AML-193 (cell line): ENCODE measurements at places on chromosomes 7 and 10.

- no peak for DNase-seq
Measured at GRCh38 chr7:151968357-151968756, 12.1 kb downstream of the GALNTL5 start.

GRCh38 chr10:665579-666091, 23.8 kb downstream of the DIP2C start:
- DNase-seq: no peak

DNA sequence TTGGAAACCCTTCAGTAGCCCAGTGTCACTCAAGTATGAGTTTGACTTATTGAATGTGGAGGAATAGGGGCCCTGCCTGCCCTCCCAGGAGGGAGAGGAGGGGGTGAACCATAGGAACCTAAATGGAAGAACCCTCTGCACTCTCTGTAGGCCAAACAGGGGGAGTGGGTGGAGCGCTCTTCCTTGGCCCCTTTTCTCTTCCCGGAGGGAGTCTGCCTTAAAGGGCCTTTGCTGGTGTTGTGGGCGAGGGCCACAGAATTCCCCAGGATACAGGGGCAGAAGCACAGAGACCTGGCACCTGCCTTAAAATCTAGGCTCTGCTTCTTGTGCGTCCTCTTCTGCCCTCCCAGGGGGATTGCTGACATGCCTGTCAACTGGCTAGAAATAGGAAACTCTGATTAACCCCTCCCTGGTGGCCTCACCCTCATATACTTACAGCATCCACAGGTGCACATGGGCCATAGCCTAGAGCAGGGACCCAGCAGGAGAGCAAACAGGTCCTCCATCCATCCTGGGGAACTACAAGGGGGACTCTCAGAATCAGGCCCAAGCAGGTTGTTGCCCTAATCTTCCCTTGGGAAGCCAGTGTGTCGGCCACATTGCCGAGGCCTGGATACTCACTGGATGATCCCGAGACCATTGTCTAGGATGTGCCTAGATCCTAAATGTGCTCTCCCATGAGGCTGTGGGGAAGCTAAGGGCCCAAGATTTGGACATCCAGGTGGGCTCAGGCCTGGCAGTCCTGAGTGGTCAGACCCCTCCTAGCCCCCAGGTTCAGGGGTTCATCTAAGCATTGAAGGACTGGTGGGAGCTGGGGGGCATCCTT, 3.4 kb downstream of the TRIM8 start:
- no peak for DNase-seq

DNA sequence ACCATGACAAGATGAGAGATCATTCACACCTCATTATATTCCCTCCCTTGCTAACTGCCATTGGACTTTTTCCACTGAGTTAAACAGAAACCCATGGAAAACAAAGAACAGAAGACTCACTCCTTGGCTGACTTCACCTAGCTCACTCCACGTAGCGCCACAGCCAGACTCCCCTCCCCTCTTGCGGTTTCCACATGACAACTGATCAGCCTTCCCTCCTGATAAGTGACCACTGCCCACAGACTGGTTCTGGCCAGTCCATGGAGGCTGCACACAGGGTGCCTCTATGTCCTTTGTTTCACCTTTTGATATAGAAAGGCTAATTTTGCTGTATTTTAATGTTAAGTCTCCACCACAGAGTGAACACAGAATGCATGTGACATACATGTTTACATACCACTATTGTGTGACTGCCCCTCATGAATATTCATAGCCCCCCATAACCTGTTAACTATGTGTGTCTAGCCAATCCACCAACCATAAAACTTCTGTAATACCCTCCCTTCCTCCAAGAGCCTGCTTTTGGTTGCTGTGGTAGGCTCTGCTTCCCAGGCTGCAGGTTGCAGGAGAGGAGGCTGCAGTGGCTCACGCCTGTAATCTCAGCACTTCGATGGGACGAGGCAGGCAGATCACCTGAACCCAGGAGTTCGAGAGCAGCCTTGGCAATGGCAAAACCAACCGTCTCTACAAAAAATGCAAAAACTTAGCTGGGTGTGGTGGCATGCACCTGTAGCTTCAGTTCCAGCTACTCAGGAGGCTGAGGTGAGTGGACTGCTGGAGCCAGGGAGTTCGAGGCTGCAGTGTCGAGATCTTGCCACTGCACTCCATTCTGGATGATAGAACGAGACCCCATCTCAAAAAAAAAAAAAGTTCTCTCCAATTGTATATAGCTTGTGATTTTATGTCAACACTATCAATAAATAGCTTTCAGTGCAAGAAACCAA, 10.0 kb upstream of the IFIT5 start:
- DNase-seq: no peak

DNA sequence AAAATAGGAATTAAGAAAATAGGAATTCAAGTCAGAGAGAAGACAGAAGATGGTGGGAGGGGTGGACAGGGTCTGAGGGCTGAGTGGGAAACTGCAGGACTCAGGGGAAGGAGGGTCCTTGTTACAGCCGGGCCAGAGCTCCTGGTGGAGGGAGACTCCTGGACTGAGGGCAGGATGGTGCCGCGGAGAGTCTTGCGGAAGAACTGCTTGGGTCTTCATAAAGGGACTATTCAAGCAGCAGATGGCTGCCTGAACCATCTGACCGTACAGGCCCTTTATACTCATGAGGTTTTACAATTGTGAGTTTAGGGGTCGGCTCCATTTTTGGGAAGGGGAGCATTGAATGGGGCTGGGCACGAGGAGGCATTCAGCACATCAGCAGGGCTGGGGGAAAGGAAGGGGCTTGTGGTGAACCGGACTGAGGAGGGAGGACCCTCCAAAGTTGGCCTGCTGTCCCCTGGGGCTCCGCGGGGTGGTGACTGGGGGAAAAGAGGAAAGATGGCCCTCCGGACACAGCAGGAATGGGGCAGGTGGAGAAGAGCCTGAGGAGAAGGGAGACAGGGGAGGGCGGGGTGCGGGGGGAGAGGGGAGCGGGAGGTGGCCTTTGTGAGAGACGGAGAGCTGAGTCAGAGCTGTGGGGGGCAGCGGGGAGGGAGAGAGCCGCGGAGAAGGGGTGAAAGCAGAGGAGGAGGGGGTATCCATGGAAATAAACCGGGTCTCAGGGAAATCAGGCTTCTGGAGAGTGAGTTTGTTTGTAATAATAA, 1.5 kb downstream of the FAM131B start:
- DNase-seq: no peak
